ENCODE measurements at places on chromosomes 5 and 9. TPM values are rescaled to one million over a fixed set of nuclear protein-coding genes. Genes with fewer than 3 reads are reported as not detected.

The CYSTM1 gene
- total RNA-seq: 125 TPM

DNA sequence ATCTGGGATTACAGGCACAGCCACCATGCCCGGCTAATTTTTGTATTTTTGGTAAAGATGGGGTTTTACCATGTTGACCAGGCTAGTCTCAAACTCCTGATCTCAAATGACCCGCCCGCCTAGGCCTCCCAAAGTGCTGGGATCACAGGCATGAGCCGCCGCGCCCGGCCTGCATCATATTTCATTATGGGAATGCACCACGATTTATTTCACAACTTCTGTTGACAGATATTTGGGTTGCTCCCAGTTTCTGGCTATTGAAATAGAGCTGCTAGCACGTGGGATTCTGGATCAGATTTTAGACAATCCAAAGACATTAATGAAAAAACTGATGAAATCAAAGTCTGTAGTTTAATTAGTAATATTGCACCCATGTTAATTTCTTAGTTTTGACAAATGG is 48.4 kb upstream of the FUBP3 start:
- no peak for DNase-seq

DNA sequence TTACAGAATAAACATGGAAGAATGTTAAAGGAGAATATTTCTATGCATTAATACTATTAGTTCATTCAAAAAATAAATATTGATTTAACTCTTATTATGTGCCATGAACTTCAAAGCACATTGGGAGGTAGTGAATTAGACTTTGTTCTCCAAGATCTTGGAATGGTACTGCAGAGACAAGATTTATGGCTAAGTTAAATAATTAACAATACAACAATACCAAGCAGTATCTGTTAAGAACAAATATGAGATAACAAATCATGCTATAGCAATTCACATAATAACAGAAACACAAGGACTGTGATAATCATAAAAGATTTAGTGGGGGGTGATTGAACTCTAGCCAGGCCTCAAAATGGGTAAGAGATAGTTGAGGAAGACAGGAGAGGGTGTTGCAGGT is 11.6 kb downstream of the NMUR2 start:
- no peak for DNase-seq

The PCSK5 gene
- 3.8 TPM for total RNA-seq

- no peak for DNase-seq
Measured at GRCh38 chr5:98713027-98713426, 60.4 kb upstream of the RGMB start.

DNA sequence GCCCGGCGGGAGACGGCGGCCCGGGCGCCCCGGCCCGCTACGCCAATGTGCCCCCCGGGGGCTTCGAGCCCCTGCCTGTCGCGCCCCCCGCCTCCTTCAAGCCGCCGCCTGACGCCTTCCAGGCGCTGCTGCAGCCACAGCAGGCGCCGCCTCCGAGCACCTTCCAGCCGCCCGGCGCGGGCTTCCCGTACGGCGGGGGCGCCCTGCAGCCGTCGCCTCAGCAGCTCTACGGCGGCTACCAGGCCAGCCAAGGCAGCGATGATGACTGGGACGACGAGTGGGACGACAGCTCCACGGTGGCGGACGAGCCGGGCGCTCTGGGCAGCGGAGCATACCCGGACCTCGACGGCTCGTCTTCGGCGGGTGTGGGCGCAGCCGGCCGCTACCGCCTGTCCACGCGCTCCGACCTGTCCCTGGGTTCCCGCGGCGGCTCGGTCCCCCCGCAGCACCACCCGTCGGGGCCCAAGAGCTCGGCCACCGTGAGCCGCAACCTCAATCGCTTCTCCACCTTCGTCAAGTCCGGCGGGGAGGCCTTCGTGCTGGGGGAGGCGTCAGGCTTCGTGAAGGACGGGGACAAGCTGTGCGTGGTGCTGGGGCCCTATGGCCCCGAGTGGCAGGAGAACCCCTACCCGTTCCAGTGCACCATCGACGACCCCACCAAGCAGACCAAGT is 723 bp downstream of the SNX18 start:
- no peak for DNase-seq

The EGR1 gene
- total RNA-seq: 4.1 TPM

DNA sequence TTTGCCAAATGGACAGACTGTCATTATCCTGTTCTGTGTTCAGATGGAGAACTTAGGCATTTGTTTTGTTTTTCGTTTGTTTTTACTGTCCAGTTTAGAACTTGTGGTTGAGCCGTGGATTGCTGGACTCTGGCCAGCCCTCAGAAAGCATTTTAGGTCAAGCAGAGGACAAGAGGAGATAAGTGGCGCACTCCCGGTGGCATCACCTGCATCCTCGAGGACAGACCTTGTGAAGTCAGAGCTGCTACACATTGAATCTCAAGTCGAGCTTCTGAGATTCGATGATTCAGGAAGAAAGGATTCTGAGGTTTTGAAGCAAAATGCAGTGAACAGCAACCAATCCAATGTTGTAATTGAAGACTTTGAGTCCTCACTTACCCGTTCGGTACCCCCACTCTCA is 8.9 kb downstream of the MTRR start:
- DNase-seq: peak; percentile 21

DNA sequence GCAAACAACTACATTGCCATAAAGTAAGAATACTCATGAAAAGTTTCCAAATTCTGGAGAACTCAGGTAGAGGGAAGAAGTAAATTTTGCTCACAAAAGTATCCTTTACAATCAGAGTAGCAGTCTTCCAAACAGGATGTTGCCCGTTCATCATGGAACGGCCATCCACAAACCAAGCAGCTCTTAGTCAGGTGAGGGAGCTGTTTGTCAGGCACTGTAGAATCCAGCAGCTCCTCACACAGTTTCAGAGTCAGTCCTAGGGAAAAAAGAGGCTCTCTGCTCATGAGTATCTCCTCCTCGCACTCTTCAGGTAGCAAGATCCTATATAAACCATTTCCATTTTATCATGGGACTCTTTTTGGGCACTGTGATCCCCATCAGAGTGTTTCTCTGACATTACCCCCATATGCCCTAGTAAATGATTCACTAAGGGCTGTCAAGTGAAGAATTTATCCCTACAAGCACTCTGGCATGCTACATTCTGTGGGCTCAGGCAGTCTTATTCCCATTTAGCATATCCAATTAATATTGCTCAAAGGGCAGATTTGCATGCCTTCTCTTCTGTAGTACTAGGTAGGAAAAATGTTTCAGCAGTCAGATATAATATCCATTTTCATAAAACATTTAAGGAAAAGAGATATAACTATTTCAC is 97.9 kb downstream of the WDR41 start:
- no peak for DNase-seq

The SH3GL2 gene
- total RNA-seq: 3.5 TPM

DNA sequence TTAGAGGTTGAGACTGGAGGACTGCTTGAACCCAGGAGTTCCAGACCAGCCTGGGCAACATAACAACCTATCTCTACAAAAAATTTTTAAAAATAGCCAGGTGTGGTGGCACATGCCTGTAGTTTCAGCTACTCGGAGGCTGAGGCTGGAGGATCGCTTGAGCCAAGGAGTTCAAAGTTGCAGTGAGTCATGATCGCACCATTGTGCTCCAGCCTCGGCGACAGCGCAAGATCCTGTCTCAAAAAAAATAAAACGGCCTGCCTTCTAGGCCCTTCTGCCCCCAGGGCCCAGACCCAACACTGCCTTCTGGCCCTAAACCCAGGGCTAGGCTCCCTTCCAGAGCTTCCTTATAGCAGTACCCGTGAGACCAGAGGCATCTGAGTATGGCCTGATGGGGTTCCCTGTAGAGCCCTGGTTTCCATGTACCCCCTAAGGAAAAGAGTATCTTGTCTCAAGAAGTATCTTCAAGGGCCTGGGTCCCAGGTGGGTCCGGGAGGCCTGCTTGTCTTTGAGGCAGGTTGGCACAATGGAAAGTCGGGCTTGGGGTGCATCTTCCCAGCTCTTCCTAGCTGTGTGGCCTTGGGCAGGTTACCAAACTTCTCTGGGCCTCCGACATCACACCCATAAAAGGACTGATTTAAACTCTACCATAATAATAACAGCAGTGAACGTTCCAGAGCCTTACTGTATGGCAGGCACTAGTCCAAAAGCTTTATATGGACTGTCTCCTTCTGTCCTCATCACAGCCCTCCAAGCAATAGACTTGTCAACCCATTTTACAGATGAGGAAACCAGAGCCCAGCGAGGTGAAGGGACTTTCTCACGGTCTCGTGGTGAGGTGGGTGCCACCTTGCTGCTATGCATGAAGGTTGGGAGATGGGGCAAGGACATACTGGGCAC is 9.6 kb downstream of the LRRC8A start:
- DNase-seq: no peak

DNA sequence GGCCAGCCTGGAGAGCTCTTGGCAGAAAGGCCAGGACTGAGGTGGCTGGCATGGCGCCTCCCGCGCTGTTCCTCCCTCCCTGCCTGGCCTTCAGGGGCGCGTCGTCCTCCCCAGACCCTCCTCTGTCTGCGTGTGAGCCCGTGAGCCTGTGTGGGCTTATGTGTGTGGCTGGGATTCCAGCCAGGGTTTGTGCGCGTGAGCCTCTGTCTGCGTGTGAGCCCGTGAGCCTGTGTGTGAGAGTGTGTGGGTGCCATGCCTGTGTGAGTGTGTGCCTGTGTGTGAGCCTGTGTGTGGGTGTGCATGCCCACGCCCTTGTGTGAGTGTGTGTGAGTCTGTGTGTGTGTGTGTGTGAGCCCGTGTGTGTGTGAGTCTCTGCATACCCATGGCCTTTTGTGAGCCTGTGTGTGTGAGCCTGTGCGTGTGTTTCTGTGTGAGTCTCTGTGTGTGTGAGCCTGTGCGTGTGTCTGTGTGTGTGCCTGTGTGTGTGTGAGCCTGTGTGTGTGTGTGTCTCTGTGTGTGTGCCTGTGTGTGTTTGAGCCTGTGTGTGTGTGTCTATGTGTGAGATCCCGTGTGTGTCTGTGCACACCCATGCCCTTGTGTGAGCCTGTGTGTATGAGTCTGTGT is 13.0 kb downstream of the RXRA start:
- DNase-seq: no peak

GRCh38 chr5:13944560-13945199 is at the start of gene DNAH5:
TSS of gene DNAH5 (minus strand) at chr5:13944688. CDS start at chr5:13944438, 250 bp downstream.
- DNase-seq: no peak

DNA sequence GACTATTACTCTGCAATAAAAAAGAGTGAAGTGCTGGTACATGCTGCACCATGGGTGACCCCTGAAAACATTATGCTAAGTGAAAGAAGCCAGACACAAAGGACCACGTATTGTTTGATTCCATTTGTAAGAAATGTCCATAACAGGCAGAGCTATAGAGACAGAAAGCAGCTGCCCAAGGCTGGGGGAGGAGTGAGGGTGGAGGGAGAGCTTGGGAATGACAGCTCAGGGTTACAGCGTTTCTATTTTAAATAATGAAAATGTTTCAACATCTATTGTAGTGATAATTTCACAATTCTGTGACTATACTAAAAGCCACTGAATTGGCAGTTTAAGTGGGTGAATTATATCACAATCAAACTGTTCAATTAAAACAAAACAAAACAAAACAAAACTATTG is 81.7 kb downstream of the MYO10 start:
- DNase-seq: no peak

- no peak for DNase-seq
Measured at GRCh38 chr9:2837915-2838314, 6.0 kb downstream of the PUM3 start.

The CBY3 gene
- not detected for total RNA-seq

GRCh38 chr9:137126786-137127185 is 12.2 kb upstream of the GRIN1 start:
- DNase-seq: no peak

DNA sequence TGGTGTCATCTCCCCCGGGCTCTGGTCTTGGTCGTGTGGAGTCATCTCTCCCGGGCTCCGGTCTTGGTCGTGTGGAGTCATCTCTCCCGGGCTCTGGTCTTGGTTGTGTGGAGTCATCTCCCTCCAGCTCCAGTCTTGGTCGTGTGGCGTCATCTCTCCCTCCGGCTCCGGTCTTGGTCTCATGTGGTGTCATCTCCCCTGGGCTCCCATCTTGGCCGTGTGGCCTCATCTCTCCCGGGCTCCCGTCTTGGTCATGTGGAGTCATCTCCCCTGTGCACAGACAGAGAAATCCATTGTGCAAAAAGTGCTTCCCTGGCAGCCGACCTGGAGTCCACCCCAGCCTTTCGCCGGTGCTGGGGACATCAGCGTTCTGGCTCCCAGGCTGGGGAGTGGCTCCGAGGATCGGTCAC is 91.1 kb upstream of the CACNA1B start:
- DNase-seq: no peak

GRCh38 chr5:118228489-118228888 is 759.9 kb downstream of the DTWD2 start:
- DNase-seq: no peak

DNA sequence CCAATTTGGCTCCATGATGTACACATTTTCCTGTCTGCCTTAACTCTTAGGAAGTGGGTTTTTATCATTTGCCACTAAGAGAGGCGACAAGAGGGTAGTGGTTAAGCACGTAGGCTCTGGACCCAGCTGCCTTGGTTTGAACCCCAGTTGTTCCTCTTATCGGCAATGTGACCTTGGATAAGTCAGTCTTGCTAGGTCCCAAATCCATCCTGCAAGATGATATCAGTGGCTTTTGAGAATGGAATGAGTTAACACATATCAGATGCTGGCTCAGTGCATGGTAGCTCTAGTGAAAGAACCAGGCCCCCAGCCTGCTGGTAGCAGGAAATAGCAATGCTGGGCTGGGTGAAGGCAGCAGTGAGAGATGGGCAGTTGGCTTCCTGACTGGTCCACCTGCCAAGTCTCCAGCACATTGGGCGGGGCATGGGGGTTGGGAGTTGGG is 72.5 kb downstream of the STK10 start:
- no peak for DNase-seq
